Glutamatergic neuron (in vitro differentiated cells): ENCODE measurements at places on chromosomes 2 and 18.

- DNase-seq: no peak
Measured at GRCh38 chr2:79453918-79454317, 58.9 kb upstream of the CTNNA2 start.

DNA sequence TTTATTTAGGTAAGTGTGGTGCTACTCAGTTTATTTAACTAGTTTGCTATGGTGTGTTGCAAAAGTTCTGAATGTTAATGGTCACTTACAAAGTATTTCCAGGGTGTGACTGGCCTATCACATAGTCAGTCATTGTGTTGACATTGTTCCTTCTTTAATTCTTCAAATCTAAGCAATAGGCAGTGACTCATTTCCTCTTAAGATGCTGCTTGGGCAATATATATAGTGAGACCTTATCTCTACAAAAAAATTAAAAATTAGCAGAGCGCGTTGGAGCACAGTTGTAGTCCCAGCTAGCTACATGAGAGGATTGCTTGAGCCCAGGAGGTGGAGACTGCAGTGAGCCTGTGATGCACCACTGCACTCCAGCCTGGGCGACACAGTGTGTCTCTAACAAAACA is 5.8 kb upstream of the CCDC88A start:
- no peak for DNase-seq

GRCh38 chr2:227267410-227268115 is 57.5 kb upstream of the MFF start:
- DNase-seq: no peak

- DNase-seq: no peak
Measured at GRCh38 chr2:71282493-71282892, 49.1 kb upstream of the ZNF638 start.

DNA sequence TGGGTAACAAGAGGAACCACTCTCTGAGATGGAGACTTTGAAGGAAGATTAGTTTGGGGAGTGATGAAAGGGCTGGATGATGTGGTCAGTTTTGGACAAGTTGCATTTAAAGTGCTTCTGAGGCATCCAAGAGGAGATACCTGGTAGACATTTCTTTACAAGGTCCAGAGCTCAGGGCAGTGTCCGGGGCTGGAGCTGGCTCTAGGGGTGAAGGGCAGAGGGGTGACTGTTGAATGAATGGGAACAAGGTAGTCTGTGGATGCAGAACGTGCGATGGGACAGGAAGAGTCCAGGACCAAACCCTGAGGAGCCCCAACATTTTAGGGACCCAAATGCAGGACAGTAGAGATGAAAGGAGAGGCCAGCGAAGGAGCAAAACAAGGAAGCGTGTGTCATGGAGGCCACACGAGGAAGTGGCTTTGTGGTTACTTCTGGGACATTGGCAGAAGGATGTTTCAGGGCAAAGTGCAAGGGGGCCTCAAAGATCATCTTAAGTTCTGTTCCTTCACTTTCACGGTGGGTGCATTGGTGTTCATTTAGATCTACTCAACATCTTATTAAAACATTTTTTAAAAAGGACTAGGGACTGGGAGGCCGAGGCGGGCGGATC is 13.6 kb upstream of the GPR35 start:
- DNase-seq: no peak

- no peak for DNase-seq
Measured at GRCh38 chr2:218832081-218832480, 478 bp upstream of the PRKAG3 start.

DNA sequence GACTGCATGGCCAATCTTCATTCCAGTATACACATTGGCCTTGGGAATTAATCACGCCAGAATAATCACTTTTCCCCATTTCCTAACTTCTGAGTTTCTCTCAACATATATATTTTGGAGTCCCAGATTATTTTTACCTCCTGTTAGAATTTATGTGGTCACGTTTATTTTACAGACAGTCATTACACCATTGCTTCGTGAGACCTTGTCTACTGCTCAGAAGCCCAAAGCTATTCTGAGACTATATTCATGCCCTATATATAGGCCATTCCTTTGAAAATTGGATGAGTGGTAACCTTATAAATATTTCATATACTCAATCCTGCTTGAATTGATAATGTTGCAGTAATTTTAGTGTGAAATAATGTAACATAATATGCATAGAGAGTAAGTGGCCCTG is 610.0 kb upstream of the CDH2 start:
- no peak for DNase-seq

GRCh38 chr2:118016911-118017310 is 3.0 kb upstream of the CCDC93 start:
- no peak for DNase-seq

DNA sequence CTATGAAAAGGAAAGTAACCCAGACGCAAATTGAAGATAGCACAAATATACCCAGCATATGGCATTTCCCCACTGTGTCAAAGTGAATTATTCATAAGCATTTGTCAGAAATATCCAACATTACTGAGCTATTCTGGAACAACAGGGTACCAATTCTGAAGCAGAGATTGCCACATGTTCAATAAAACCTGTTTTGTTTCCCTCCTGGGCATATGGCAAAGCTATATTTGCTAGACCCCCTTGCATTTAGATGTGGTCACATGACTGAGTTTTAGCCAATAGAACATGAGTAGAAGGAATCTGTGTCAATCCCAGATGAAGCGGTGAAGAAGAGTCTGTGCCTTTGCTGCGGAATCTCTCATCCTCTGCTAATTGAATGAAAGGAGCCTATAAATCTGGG is 296.4 kb upstream of the DLGAP1 start:
- DNase-seq: no peak

- DNase-seq: no peak
Measured at GRCh38 chr2:98819231-98819766, 88.4 kb upstream of the MGAT4A start.

DNA sequence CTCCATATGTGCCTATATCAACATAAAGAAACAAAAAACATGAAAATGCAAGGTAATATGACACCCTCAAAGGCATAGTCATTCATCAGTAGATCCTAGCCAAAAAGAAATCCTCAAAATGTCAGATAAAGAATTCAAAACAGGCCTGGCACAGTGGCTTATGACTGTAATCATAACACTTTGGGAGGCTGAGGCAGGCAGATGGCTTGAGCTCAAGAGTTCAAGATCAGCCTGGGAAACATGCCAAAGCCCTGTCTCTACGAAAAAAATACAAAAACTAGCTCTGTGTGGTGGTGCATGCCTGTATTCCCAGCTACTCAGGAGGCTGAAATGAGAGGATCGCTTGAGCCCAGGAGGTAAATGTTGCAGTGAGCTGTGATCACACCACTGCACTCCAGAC is 284.6 kb upstream of the KLHL29 start:
- DNase-seq: no peak

- DNase-seq: no peak
Measured at GRCh38 chr2:217801115-217801531, 201.7 kb downstream of the TNS1 start.
